ENCODE measurements at places on chromosomes 7 and 10.

DNA sequence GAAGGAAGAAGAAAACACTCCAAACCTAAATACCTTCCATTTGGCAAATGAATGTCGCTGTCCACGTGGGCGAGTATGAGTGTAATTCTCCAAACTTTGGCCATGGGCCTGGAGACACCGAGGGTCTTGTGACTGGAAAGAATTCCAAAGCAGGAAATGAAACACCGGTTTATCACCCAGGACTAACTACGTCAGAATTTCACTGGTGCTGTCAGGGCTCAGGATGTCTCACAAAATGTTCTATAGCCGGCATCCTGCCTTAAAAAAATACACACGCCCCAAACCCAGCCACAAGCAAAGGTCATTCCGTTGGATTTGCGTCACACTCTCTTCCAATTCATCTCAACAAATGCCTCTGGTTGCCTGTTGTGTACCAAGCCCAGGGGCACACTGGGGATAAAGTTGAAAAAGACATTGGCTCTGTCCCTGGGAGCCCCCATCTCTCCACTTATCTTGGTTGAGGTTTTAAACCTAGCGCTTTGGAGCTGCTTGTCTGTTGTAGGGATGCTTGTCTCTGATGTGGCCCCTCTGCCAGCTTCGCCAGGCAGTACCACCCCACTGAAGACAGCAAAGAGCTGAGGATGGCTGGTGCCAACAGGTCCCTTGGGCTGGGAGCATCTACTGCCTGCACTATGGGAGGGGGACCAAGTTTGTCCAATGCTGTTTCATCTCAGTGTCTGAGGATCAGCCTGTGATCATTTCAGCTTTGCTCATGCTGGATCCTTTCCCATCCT is 31.2 kb downstream of the GSTO2 start:
- DNase-seq: no peak

DNA sequence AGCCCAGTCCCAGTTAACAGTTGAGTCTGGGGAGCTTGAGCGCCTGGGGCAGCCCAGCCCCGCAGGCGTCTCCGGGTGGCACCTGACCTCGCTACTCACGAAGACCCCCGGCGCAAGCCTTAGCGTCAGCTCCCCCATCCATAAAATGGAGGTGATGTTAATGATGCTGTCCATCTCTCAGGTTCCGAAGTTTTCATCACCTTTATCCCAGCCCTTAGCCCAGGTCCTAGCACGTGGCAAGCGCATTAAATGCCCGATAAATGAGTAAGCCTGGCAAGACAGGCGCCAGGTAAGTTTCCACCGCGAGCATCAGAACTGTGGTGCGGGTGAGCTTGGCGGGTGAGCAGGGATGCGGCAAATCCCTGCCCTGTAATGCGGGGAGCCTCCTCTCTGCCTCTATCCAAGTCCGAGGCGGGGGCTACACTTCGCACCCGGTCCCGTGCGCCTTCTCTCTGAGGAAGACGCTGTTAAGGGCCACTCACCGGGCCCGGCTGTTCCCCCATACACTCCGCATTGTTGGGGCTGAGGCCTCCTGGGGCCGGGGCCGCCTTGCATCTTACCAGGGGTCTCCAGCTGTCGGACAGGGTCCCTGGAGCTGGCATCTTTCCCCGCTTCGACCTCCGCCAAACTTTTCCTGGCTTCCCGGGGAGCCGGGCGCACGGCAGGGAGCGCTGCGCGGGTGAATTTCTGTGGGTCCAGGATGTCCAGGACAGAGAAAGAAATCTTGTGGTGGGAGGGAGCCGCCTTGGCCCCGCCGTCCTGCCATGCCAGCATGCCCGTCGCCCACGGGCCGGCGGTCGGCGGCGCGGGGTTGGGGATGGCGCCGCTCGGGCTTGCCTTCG is 444 bp downstream of the NKX1-2 start:
- DNase-seq: peak; percentile 37

DNA sequence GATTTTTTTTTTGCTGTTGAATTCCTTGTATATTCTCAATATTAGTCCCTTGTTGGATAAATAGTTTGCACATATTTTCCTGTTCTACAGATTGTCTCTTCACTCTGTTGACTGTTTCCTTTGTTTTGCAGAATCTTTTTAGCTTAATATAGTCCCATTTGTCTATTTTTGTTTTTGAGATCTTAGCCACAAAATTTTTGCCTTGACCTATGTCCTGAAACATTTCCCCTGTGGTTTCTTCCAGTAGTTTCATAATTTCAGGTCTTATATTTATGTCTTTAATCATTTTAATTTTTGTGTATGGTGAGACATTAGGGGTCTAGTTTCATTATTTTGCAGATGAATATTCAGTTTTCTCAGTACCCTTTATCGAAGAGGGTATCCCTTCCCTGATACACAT is 92.7 kb downstream of the LANCL2 start:
- no peak for DNase-seq

GRCh38 chr7:158096582-158096981 is 491.0 kb downstream of the PTPRN2 start:
- no peak for DNase-seq

DNA sequence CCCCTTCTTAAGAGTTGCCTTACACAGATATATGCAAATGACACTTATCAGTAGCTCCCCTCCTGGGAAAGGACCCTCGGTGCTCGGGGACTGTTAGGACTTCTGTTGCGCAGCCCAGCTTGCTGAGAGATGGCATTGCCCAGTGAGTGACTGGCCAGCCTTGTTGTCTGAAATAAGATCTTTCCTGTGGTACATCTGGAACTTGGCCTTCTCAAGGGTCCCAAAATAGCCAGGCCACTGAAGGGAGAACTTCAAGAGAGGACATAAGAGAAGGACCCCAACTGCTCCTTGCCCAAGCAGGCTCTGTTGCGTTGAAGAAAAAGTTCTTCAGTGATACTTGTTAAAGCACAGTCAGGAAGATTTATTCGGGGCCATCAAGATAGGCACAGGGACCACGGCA is 17.3 kb downstream of the BAG3 start:
- no peak for DNase-seq

DNA sequence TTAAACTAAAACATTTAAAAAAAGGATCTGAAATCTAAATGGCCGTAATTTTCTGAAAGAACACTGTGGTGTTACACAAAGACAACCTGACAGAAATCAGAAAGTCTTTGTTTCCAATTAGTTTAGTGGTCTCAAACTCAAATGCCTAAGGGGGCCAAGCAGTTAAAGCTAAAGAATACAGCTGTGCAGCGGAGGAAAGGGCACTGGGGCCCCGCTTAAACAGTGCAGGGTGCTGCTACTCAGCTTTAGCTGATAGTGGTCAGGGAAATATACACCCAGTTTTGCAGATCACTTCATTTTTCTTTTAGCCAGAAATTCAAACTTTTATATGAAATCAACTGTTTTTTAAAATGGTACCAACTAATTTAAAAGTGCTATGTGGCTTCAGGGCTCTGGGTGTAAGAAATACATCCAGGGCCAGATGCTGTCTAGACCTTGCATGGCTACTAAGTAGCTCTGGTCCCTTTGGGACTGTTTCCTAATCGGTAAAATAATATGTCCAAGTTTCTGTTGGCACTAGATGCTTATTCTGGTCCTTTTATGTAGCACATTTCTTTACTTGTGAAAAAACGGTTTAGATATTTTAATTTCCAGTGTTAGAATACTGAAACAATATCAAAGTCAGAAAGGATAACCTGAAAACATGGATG is 161.8 kb upstream of the LAMB4 start:
- DNase-seq: no peak

- peak; percentile 92 for DNase-seq
These were observed 27.5 kb downstream of the PVRIG start for GRCh38 chr7:100247152-100247757.

DNA sequence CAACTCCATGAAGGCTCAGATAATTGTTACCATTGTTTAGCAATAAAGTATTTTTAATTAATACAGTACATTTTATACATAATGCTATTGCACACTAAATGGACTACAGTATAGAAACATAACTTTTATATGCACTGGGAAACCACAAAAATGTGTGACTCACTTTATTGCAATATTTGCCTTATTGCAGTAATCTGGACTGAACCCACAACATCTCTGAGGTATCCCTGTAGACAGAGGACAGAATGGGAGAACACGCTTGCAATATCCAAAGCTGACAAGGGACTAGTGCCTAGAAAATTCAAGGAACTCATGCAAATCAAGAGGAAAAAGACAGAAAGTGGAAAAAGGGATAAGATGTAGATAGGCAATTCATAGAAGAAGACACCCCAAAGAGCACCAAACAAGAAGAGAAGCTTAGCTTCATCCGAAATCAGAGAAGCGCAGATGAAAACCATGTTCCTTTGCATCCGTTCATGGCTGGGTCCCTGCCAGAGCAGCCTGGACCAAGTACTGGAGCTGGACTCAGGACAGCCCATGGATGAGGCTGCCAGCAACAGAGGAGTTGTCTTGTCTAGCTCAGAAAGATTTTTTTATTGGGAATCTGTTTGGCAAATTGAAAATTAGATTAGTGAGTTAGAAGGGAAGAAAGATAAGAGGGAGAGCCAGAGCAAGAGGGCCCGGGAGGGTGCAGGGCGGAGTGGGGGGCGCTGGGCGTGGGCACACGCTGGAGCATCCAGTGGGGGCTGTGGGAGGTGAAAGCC is 16.0 kb upstream of the GALNTL5 start:
- no peak for DNase-seq

DNA sequence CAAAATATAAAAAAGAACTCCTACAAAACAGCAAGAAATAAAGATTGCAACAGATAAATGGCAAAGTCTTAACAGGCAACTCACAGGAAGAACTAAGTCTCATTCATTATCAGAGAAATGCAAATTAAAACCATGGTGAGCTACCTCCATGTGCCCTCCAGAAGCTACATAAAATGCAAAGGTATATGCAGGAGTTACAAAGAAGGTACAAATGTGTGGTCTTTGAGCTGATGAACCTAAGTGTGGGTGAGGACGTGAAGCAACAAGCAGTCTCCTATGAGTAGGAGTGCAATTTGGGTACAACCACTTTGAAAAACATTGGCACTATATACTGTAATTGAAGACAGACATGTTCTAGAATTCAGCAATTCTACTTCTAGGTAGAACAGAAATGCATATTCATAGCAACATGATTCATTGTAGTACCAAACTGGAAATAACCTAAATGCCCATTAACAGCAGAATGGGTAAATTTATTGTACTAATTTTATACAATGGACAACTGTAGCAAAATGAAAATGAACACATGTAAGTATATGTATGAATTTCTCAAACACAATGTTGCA is 61.6 kb upstream of the KCNMA1 start:
- DNase-seq: no peak

DNA sequence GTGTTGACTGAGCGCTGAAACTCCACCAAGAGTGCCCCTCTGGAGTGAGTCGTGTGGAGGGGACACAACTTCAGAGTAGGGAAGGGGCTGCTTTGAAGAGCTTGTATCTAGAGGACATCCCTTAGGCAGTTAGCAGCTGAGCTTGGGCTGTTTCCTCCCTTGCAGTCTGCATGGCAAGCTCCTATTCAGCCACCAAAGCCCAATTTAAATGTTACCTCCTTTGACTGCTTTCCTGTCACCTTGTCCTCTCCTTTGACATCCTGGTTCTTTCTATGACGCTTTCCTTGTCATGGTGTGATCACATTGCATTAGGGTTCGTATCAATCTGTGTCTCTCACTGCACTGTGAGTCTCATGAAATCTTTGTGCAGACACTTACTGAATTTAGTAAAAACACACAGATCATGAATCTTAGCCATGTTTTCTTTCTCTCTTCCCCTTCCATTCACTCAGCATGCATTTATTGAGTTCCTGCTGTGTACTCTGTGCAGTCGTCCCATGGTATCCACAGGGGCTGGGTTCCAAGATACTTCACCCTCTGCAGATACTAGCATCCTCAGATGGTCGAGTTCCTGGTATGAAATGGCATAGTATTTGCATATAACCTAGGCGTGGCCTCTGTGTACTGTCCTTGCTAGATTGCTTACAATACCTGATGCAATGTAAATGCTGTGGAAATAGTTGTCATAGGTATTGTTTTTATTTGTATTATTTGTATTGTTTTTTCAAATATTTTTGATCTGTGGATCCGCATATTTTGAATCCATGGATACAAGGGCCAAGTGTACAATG is 228.5 kb downstream of the CCDC3 start:
- no peak for DNase-seq

DNA sequence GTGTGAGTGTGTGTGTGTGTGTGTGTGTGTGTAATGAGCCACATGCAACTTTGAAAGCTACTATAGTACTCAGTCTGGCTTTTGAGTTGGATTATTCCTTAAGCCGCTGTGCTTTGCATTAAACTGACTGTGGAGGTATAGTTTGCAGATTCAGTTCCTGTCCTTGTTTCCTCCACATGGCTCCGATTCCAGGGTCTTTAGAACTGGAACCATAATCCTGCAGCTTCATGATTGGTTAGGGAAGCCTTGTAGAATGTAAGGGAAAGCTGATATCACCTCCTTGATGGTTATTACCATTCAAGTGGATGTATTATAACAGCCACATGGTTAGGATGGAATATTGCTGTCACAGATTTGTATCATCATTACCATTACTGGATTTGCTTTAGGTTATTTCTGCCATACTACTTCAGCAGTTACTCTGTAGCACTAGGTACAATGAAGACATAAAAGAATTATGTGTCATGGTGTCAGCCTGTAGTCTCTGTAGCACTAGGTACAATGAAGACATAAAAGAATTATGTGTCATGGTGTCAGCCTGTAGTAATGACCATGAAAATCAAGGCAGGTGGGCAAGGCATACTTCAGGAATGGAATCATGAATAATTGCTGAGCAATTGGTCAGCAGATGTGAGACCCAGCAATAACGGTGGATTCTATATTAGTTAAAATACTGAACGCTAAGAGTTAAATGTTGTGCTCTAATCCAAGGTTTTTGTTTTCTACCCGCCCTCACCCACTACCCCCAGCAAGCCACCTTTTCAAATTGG is 275.1 kb upstream of the FZD1 start:
- peak; percentile 42 for DNase-seq

- DNase-seq: no peak
These were observed 616.4 kb downstream of the SDK1 start for GRCh38 chr7:3917436-3917835.

- no peak for DNase-seq
These were observed 40.4 kb downstream of the CCSER2 start for GRCh38 chr10:84368828-84369227.

- peak; percentile 83 for DNase-seq
These were observed 370.2 kb downstream of the PHF14 start for GRCh38 chr7:11343818-11344413.

DNA sequence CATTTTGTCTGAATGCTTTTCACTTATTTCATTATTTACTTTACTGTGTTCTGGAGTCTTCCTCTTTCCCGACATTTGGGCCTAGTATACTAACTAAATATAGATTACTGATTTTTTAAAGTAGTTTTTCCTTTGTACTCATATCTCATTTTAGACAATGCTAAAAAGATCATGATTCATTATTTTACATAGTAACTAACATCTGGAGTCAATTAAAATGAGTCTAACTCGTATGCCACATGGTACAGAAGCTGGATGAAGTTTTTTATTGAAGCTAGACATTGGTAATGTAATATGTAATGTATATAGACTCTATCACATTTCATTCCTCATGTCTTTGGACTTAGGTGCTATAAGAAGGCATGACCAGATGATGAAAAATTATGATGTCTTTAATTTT is 156.3 kb upstream of the HGF start:
- DNase-seq: no peak

- no peak for DNase-seq
These were observed 17.4 kb downstream of the C7orf57 start for GRCh38 chr7:48052748-48053147.

Data from NCI-H1417 (cell line).